ENCODE measurements at places on chromosomes 16 and 17.

GRCh38 chr16:23667355-23667659, 11.4 kb upstream of the PLK1 start:
- DNase-seq, result no peak

DNA sequence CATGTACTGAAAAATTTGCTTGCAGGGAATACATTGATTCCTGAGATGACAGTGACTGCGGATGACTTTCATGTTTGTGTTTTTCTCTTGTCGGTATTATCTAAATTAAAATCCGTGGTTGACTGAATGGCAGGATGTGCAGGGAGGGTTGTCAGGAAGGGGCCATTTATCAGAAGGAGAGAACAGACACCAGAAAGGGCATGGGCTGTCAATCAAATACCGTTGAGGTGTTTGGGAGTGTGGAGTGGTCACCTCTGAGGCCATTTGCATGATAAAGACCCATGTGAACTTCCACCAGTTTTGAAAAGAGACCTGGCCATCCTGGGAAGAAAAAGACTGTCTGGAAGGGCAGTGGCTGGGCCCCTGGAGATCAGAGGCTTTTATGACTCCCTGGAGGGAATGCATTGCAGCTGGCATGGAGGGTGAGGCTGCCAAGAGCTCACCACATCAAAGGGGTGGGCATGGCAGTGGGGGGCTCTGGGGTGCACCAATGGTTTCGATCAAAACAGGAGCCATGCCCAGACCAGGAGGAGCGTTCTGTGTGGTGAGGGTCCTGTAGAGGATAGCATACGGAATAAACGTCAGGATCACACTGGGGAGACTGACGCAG, 67.1 kb downstream of the CYLD start:
- DNase-seq, result no peak

GRCh38 chr17:44914698-44915271, 515 bp downstream of the GFAP start:
- no peak for DNase-seq

GRCh38 chr17:9533441-9533840, 42.2 kb downstream of the STX8 start:
- DNase-seq, result no peak

DNA sequence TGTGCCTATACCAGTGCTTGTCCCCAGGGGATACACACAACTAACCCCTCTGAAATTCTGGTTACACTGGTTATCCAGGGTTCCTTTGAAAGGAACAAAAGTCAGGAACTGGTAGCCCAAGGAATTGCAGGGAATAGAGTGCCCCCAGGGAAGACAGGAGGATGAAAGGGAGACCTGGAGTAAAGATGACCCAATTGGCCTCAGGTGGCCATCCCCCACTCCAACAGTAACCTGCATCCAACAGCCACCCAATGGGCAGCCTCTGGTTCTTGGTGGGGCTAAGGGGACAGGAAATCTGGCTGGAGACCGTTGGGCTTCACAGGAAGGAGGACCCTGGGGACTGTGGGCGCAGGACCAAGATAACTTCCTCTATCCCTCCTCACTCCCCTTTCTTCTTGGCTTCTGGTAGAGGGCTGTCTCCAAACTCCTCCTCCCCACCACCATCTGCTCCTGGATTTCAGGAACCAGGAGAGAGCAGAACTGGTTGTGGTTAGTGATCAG, 826 bp upstream of the MPO start:
- DNase-seq, result no peak

DNA sequence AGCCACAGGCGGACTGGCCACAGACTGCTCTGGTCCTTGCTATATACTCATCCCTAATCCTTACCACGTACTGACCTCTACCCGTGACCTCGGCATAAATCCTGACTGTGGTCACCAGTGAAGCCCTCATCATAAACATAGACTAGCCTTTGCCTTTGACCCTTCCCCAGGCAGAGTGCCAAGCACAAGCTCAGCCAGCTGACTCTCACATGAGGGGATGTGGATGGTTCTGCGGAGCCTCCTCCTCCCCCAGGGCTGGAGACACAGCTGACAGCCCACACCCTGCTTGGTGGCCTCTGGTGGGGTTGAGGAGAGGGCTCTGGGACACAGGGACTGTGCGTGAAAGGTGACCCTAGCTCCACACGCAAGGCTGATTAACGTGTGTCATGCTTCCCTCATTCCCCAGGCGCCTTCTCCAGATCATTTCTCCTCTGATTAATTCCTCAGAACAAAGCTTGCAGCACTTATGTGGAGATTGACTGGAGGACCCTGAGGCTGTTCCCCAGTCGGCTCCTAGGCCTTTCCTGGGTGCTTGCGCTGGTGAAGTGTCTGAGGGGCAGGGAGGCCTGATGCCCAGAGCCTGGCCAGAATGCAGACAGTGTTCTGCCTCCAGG, 241.5 kb upstream of the NLRP1 start:
- DNase-seq, result no peak
